ENCODE measurements at places on chromosomes 13 and 19.

GRCh38 chr13:110445183-110445582 is 116.3 kb downstream of the RAB20 start:
- H3K36me3 ChIP-seq = peaks cover 29% of the 10 kb centered on the region
- no peak for DNase-seq
- no peak overlapping the region for H3K27ac ChIP-seq
- H3K4me1 ChIP-seq = peaks cover 11% of the 10 kb centered on the region
- no peak overlapping the region for H3K4me3 ChIP-seq

DNA sequence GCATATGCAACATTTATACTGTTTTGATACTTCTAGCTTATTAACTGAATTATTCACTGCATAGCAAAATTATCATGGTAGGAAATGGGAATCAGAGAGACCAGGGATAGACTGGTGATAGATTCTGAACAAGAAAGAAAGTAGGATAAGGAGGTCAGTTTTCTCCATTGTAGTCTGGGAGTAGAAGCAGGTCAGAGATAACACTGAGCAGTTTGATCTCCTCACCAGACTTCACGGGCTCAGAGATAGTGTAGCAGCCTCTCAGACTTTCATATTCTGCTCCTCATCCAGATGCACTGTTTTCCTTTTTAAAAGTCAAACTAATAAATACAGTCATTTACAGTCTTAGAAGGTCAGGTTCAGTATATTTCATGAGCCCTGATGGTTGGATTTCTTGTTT is 56.0 kb upstream of the MYO16 start:
- no peak overlapping the region for H3K4me3 ChIP-seq
- H3K27me3 ChIP-seq = no peaks in the 10 kb centered on the region
- no peaks in the 10 kb centered on the region for H3K36me3 ChIP-seq
- no peak for DNase-seq
- no peaks in the 10 kb centered on the region for H3K4me1 ChIP-seq

DNA sequence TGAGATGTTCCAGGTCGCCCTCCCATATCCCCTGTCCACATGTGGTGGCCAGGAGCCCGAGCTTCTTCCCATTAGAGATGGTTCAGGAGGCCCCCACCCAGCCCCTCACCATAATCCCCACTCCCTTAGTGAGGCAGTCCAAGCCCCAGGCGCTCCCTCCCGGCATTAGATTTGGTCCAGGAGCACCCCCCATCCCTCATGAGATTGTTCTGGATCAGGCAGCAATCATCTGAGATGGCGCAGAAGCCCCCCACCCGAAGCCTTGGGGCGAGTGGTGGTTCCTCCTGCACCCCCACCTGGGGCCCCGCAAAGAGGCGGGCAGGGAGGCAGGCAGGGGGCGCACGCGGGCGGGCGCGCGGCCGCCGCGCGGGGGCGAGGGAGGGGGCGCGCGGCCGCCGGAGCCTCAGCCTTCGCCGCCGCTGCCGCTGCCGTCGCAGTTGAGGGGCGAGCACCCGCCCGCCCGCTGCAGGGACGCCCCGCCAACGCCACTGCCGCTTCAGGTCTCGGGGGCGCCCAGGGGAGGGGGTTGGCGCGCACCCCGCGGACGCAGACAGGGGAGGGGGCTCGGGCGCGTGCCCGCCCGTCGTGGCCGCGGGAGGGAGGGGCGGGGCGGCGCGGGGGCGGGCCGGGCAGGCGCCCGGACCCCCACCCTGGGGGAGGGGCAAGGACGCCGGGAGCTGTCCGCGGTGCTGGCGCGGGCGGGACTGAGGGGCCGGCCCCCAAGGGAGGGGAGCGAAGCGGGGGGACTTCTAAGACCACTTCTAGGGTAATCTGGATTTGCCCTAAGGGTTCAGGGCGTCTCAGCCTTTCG is 46.4 kb upstream of the SHKBP1 start:
- H3K4me1 ChIP-seq = no peaks in the 10 kb centered on the region
- H3K36me3 ChIP-seq = no peaks in the 10 kb centered on the region
- DNase-seq = no peak
- no peak overlapping the region for H3K4me3 ChIP-seq
- H3K27ac ChIP-seq = no peak overlapping the region

DNA sequence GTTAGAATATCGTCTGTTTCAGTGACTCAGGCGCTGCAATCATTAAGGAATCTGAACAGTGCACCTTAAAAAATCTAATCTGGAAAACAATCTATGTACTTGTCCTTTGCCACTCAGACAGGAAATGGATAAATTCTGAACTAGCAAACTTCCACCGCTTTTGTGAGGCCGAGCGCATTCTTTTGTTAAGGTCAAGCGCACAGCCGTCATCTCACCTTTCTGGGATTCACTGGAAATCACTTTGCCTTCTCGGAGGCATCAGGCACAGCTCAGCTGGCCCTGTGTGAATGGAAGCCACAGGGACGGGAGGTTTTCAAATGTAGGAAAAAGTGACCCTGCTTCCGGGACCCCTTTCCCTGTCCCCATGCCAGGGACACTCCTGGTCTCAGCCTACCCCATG is 28.2 kb upstream of the SPACA7 start:
- H3K4me1 ChIP-seq = no peaks in the 10 kb centered on the region
- no peaks in the 10 kb centered on the region for H3K36me3 ChIP-seq
- DNase-seq = no peak
- H3K27me3 ChIP-seq = no peaks in the 10 kb centered on the region
- no peak overlapping the region for H3K27ac ChIP-seq
- H3K4me3 ChIP-seq = no peak overlapping the region

- H3K4me3 ChIP-seq = no peak overlapping the region
- H3K27ac ChIP-seq = no peak overlapping the region
- H3K4me1 ChIP-seq = peaks cover 20% of the 10 kb centered on the region
- H3K27me3 ChIP-seq = no peaks in the 10 kb centered on the region
Observed at GRCh38 chr19:34282611-34283519, 28.5 kb downstream of the GARRE1 start.

DNA sequence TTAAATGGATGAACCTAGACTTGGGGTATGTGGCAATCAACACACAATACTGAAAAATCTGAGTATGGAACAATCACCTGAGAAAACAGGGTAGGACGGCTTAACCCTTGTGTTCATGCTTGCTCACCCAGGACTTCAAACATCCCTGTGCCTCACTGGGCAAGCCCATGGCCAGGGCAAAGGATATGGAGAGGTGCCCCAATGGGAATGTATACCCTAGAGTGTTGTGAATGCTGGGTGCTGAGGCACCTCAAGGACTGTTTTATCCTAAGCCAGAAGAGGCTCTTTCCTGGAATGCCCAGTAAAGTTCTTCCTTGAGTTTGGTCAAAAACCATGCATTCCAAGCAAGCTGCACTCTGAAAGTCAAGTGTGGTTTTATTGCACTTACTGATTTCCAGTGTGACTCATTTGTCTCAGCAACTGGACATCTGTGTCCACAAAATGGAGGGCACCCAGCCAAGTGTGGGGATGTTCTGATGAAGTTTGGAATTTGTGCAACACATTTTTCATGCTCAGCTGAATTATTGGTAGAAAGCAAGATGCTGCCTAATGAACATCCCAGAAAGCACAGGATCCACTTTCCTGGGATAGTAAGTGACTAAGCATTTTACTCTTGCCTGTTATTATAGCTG is 531.3 kb downstream of the RFC3 start:
- no peak overlapping the region for H3K4me3 ChIP-seq
- H3K27me3 ChIP-seq = no peaks in the 10 kb centered on the region
- H3K36me3 ChIP-seq = no peaks in the 10 kb centered on the region
- H3K4me1 ChIP-seq = peaks cover 9% of the 10 kb centered on the region

- H3K36me3 ChIP-seq = no peaks in the 10 kb centered on the region
- peak; percentile 91 for DNase-seq
- H3K27ac ChIP-seq = peak overlapping the region; percentile 27
- H3K27me3 ChIP-seq = no peaks in the 10 kb centered on the region
- no peak overlapping the region for H3K4me3 ChIP-seq
Observed at GRCh38 chr13:48446464-48446863, 33.6 kb upstream of the LPAR6 start.

DNA sequence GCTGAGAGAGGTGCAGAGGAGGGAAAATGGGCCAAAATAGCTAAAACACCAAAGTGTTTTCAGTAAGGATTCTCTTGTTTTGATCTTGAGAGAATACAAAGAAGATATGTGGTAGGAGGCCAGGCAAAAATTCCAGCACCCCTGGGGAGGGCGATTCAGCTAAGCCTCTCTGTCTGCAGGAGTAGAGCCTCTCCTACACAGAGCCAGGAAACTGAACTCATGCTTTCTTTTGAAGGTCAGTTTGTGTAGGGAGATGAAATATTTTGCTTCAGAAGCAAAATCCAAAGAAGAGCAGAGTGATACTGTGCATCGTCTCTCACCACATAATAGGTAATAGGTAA is 565.0 kb downstream of the FGF9 start:
- H3K36me3 ChIP-seq = no peaks in the 10 kb centered on the region
- no peak for DNase-seq
- no peaks in the 10 kb centered on the region for H3K4me1 ChIP-seq
- no peak overlapping the region for H3K4me3 ChIP-seq
- H3K27me3 ChIP-seq = no peaks in the 10 kb centered on the region
- H3K27ac ChIP-seq = no peak overlapping the region

DNA sequence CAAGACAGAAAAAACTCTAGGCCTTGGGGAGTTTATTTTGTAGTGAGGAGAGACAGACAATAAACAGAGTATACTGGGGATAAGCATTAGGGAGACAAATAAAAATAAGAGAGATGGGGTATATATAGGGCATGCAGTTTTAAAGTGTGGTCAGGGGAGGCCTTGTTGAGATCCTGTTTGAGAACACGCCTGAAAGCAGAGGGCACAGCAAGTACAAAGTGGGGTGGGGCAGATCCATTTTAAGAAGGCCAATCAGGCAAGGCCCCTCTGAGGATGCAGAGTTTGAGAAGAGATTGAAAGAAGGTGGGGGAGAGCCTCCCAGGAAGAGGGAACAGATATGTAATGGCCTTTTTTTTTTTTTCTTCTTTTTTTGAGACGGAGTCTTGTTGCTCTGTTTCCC is 2.1 kb downstream of the PPP2R1A start:
- H3K27ac ChIP-seq = no peak overlapping the region
- H3K27me3 ChIP-seq = no peaks in the 10 kb centered on the region
- no peak overlapping the region for H3K4me3 ChIP-seq
- DNase-seq = no peak

- no peak overlapping the region for H3K27ac ChIP-seq
- no peak for DNase-seq
- no peaks in the 10 kb centered on the region for H3K4me1 ChIP-seq
- H3K36me3 ChIP-seq = no peaks in the 10 kb centered on the region
Observed at GRCh38 chr19:38417544-38418506, 8.2 kb downstream of the RASGRP4 start.

DNA sequence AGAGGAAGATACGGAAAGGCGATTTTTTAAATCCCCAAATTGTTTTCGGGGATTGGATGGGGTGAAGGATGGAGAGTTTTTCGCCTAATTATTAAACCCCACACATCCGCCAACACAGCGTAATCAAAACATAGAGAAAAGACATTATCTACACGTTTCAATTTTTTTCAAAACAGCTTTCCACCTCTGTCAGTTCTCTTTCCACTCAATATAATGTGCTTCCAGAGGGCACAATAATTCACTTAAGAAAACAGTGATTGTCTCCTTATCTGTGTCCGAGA is 435 bp upstream of the OBI1 start:
- no peaks in the 10 kb centered on the region for H3K36me3 ChIP-seq
- no peak for DNase-seq
- peak overlapping the region; percentile 93 for H3K4me3 ChIP-seq
- H3K27ac ChIP-seq = peak overlapping the region; percentile 48

DNA sequence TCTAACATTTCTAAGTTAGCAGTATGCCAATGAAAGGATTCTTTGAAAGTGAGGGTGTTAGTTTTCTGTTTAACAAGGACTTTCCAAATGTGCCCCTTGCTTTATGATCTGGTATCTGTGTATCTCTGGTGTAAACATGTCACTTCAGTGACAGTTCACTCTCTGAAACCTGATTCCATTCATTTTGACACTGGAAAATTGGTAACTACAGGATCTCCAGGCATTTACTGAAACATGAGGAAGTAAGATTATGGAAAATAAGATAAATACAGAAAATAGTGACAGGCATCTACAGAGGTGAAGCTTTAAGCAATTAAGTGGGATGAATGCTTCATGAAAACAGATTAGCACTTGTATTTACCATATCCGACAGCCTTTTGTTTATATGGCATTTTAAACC is 101.6 kb upstream of the MYO16 start:
- H3K36me3 ChIP-seq = no peaks in the 10 kb centered on the region
- H3K27ac ChIP-seq = no peak overlapping the region
- H3K27me3 ChIP-seq = no peaks in the 10 kb centered on the region
- no peaks in the 10 kb centered on the region for H3K4me1 ChIP-seq
- DNase-seq = no peak
- H3K4me3 ChIP-seq = no peak overlapping the region

GRCh38 chr13:79311386-79311785 is 94.7 kb downstream of the RBM26 start:
- peaks cover 2% of the 10 kb centered on the region for H3K36me3 ChIP-seq
- peak; percentile 72 for DNase-seq
- peaks cover 4% of the 10 kb centered on the region for H3K27me3 ChIP-seq
- no peak overlapping the region for H3K4me3 ChIP-seq

- no peaks in the 10 kb centered on the region for H3K36me3 ChIP-seq
- no peaks in the 10 kb centered on the region for H3K4me1 ChIP-seq
- H3K4me3 ChIP-seq = no peak within 1 kb of the TSS
- H3K27me3 ChIP-seq = no peaks in the 10 kb centered on the region
- H3K27ac ChIP-seq = no peak within 1 kb of the TSS
- no peak for DNase-seq
Observed at GRCh38 chr19:14582894-14583340, at the start of gene CLEC17A. TSS of gene CLEC17A (plus strand) at chr19:14583084. CDS start at chr19:14583161, 77 bp downstream.

- H3K4me1 ChIP-seq = no peaks in the 10 kb centered on the region
- H3K27ac ChIP-seq = no peak overlapping the region
- no peaks in the 10 kb centered on the region for H3K36me3 ChIP-seq
- no peak overlapping the region for H3K4me3 ChIP-seq
- DNase-seq = no peak
- H3K27me3 ChIP-seq = peaks cover 30% of the 10 kb centered on the region
Observed at GRCh38 chr19:4279267-4279529, 132 bp downstream of the SHD start.

DNA sequence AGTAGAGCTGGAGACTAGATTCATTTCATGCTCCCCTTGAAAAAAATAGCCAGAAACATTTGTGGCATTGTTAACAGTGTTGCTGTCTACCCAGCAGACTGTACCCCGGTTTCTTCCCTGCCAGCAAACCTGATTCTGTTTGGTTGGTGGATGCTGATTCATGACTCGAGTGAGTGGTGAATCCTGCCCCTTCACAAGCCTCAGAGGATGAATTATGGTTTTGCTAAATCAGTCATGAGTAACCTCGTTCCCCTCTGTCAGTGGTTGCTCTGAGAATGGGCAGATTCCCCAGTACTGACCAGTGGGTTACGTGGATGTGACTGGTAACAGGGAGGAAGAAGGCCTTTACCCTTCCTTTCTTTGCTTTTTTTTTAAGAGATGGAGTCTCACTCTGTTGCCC is 10.1 kb downstream of the NLRP12 start:
- no peak overlapping the region for H3K27ac ChIP-seq
- H3K4me1 ChIP-seq = peaks cover 10% of the 10 kb centered on the region
- no peak overlapping the region for H3K4me3 ChIP-seq
- H3K36me3 ChIP-seq = no peaks in the 10 kb centered on the region
